ENCODE measurements at places on chromosomes 5 and 9.
A peak's percentile ranks its signal among the peaks of the same experiment; 100 is the strongest.

GRCh38 chr5:132528021-132528420 is 15.3 kb downstream of the IL5 start:
- DNase-seq, result no peak

- DNase-seq, result no peak
Measured at GRCh38 chr5:154765396-154765925, 10.3 kb downstream of the LARP1 start.

DNA sequence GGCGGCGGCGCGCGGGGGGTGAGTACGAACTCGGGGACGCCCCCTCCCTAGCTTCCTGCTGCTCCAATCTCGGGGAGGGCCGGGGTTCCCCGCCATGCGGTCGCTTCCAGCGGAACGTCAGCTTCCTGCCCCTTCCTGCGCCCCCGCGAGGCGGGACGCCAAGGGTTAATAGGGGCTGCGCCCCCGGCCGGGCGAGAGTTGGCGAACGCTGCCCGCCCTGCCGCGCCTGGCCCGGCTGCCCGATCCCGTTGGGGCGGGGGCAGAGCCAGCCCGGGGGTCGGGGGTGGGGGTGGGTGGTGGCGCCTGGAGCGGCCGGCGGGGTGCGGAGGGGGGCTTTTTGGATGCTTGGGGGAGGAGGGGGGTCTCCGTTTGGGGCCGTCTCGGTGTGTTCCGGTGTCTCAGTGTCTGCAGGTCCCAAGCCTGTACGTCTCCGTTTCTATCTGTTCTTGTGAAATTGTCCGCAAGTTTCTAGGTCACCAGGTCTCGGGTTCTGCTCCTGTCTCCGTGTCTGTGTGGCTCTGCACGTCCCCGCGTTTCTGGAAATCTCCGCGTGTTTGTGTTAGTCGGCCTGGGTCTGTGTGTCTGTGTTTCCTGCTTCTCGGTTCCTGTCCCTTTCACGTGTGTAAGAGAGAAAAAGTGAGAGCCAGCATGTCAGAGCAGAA is 789 bp downstream of the COL27A1 start:
- DNase-seq, result no peak

GRCh38 chr5:172630482-172630881 is 10.6 kb upstream of the NEURL1B start:
- DNase-seq, result no peak

DNA sequence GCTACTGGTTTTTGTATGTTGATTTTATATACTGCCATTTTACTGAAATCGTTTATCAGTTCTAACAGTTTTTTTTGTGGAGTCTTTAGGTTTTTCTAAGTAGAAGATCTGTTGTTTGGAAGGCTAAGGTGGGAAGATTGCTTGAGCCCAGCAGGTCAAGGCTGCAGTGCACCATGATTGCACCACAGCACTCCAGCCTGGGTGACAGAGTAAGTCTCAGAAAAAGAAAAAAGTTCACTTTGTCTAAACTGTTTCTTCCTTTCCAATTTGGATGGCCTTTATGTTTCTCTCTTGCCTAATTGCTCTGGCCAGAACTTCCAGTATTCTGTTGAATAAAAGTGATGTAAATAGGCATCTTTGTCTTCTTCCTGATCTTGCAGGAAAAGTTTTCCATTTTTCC is 124.5 kb upstream of the LRRTM2 start:
- no peak for DNase-seq

GRCh38 chr5:114316167-114316566 is 45.7 kb upstream of the KCNN2 start:
- DNase-seq, result no peak

DNA sequence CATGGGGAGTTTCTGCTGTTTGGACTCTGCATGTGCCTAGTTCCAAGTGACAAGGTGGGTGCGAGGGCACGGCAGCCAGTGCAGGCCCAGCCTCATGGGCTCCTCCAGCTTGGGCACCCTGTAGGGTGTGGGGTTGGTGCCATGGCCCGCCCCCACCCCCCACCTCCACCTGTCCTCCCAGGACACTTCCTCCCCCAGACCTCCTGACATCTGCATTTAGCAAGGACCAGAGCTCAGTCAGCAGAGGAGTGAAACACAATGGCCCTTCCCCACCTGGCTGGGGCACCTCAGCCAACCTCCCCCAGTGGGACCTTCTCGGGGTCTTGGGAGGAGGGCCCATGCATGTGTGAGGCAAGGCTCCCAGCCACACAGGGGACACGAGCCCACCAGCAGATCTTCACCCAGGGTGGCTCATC is 1.9 kb upstream of the NKD2 start:
- no peak for DNase-seq

GRCh38 chr9:36102742-36103495 is 33.6 kb upstream of the GLIPR2 start:
- peak; percentile 51 for DNase-seq

- DNase-seq, result no peak
Measured at GRCh38 chr5:91179018-91179417, 204.1 kb downstream of the ARRDC3 start.

DNA sequence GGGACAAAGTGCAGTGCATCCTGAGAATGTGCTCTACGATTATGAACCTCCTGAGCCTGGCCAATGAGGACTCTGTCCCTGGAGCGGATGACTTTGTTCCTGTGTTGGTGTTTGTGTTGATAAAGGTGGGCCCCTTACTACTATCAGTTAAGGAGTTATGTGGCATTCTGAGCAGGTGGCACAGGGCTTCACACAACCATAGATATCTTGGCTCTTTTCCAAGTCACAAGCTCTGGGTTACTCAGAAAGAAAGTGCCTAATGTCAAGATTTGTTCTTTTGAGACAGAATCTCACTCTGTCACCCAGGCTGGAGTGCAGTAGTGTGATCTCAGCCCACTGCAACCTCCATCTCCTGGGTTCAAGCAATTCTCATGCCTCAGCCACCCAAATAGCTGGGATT is 99.0 kb downstream of the GAPVD1 start:
- DNase-seq, result no peak

DNA sequence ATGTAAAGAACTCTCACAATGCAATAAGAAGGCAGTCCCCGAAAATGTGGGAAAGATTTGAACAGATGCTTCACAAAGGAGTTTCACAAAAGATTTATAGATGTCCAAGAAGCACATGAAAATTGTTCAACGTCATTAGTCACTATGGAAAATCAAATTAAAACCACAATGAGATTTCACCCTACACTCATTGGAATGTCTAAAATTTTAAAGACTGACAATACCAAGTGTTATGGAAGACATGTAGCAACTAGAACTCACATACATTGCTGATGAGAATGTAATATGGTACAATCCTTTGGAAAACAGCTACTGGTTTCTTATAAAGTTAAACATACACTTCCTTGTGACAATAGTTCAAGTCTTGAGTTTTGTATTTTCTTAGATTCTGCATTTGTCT is 11.0 kb upstream of the RECK start:
- DNase-seq, result no peak

DNA sequence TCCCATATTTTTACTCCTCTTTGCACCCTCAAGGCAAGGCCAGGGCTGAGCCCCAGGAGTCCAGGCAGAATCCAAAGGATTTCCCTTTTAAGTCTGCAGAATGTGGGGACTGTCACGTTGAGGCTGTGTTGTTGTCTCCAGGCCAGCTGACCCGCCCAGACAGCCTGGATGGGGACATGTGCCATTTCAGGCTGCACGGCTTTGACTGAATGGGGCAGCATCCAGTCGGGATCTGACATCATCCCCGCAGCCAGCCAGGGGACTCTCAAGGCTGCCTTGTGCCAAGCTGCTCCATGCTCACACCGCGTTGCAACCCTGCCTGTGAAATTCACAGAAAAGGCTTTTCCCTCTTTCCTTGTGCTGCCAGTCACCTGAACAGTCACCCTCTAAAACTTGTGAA is 2.2 kb upstream of the ZNF366 start:
- DNase-seq, result no peak

- peak; percentile 11 for DNase-seq
Measured at GRCh38 chr5:66558560-66558959, 37.6 kb upstream of the MAST4 start.

DNA sequence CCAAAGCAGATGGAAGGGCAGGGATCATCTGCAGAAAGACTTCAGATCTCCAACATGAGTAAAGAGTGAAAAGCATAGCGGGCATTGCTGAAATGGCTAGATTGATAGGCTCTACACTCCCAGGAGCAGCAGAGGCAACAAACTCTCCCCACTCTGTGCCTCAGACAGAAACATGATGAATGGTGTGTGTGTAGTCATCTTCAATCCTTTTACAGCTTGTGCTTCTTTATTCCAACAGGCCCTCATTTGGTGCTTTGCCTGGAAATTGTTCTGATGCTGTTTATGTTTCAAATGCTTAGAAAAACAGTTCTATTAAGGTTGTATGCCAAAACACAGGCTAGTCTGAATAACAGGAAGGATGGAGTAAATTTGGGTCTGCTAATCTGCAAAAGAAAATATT is 176.2 kb downstream of the DMRTA1 start:
- DNase-seq, result no peak

GRCh38 chr9:100554935-100555401 is 22.9 kb upstream of the CAVIN4 start:
- DNase-seq, result no peak

DNA sequence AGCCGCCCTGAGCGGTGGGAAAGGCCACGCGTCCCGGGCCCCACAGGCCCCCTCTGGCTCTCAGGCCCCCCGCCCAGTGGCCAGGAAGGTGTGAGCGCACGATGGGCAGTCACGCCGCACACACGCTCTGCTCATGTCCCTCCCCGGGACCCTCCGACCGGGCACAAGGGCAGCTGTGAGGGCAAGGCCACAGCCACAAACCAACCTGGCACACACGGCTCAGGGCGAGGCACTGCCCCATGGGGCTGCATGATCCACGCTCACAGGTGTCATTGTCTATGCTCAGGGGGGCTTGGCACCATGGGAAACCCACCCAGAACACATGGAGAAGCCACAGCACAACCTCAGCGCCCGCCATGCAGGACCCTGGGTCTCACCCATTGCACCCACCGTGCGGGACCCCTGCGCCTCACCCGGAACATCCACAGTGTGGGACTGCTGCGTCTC is 51.3 kb downstream of the SLC12A7 start:
- DNase-seq, result no peak

- DNase-seq, result no peak
Measured at GRCh38 chr5:52870448-52870847, 82.7 kb downstream of the ITGA1 start.

GRCh38 chr9:129276486-129277230 is 98.6 kb upstream of the IER5L start:
- no peak for DNase-seq

- DNase-seq, result no peak
Measured at GRCh38 chr5:150516011-150516410, 8.1 kb downstream of the NDST1 start.

DNA sequence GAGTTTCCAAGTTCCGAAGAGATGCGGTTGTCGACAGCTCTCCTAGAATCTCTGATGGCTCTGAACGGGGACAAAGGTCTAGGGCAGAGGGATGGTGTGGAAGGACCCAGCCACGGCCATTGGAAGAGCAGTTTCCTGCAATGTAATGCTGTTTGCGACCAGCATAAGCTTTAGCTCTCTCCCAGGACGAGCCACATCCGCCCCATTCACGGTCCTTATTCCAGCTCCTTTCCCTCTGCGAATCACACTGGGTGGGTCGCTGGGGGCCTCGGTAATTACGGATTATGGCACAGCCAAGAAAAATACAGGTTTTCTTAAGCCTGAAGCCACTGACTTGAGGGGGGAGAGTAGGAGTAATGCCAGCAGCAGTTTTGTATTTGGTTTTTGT is 22.7 kb downstream of the ANXA2R start:
- DNase-seq, result no peak

GRCh38 chr5:118193194-118193905 is 795.0 kb downstream of the DTWD2 start:
- no peak for DNase-seq

DNA sequence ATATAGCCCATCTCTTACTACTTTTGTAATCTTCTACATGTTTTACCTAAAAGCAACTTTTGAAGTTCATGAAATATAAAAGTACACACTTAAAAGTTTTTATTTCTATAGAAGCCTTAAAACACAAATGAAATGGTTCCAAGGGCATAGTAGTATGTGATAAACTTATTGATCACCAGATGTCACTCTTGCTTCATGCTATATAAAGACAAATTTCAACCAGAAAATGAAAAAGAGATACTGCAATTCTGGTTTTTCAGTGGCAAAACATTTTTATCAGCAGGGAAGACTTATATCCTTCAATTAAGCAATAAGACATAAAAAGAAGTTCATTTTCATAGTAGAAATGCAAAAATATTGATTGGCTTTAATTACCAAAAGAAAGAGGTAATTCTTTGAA is 69.4 kb upstream of the FBXL17 start:
- no peak for DNase-seq

DNA sequence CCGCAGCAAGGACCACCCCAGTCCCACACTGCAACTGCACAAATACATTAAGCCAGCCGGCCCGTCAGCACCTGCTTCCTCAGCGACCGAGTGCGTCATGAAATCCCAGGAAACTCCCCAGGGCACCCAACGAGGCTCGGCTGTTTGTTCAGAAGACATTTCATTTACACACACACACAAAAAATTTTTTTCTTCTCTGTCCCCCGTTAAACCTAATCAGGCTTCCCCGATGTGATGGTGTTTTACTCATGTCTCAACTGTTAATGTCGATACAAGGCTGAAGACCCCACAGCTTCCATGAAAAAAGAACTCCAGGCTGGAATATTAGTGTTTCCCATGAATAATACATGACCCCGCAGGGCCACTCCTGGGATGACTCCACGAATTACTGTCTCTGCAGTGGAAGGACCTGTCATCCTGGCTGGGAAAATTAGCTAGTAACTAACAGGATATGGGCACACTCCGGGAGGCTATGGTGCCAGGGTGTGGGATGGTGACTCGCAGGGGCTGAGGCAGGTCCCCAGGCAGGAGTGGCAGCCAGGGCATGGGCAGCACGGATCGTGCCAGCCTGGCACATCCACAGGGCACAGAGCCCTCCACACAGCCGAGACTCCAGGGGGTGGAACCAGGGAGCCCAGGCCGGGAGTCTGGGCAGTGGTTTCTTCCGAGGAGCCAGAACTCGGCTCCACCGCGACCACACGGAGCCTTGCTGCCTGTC is 102.4 kb downstream of the VAV2 start:
- DNase-seq, result no peak

GRCh38 chr9:92247981-92248380 is 45.5 kb downstream of the IARS1 start:
- no peak for DNase-seq

DNA sequence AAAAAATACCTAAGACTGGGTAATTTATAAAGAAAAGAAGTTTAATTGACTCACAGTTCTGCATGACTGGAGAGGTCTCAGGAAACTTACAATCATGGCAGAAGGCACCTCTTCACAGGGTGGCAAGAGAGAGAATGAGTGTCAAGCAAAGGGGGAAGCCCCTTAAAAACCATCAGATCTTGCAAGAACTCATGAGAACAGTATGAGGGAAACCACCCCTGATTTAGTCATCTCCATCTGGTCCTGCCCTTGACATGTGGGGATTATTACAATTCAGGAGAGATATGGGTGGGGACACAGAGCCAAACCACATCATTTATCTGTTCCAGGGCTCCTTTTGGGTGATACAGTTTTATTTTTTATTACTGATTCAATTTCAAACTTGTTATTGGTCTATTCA is 23.2 kb upstream of the ADAMTS16 start:
- DNase-seq, result no peak

DNA sequence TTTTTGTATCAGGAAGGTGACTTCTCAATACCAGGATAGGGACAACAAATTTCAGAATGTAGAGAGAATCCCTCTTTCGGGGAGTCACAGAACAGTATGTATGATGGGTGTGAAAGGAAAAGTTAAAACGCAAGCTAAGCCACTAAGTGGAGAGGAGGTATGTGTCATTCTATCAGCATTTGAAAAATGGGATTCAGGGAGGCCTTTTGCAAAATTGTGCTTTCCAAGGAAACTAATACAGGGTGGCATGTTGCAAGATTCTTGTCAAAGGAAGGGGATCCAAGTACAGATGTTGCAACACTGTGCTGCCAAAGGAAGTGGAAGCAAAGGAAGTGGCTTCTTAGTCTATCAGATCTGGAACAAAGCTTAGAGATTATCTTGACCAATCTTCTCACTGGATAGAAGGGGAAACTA is 12.6 kb upstream of the TNIP1 start:
- no peak for DNase-seq

Data from GM12891 (cell line).